Activated naive CD8-positive, alpha-beta T cell treated with anti-CD3 and anti-CD28 coated beads, Interleukin-2, amount 50 U/mL, for 16 hours (primary cell): ENCODE measurements at places on chromosomes 11 and 22.
A peak's percentile ranks its signal among the peaks of the same experiment; 100 is the strongest.

GRCh38 chr11:125345421-125346178 lies 150.5 kb downstream of the FEZ1 start:
- no peak for DNase-seq

GRCh38 chr22:40001800-40002577 lies 7.2 kb downstream of the FAM83F start:
- no peak for DNase-seq

DNA sequence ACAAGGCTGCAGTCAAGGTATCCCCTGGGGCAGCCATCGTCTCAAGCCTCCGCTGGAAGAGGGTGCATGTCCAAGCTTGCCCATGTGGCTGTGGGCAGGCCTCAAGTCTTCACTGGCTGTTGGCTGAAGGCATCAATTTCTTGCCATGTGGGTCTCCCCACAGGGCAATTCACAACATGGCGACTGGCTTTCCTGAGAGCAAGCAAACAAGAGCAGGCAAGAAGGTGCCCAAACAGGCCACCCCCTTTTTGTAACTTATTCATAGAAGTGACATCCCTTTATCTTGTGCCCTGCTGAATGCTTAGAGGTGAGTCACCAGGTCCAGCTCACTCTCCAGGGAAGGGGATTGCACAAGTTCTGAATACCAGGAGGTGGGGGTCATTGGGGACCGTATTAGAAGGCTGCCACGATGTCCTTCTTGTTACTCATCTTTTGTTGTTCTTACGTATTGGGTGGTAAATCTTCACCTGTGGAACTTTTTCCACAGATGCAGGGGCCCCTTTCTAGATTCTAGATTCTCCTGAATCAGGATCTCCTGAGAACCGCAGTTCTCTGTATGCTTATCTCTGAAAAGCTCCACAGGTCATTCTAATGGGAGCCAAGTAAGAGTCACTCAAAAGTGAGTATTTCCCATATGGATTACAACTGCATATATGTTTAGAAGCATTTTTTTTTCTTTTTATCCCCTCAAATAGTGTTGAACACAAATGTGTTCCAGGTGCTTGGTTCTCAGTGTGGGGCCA lies 44.2 kb upstream of the MICAL2 start:
- no peak for DNase-seq

GRCh38 chr22:39239561-39240423 lies 5.0 kb downstream of the PDGFB start:
- no peak for DNase-seq

GRCh38 chr22:26552466-26552865 lies 37.5 kb downstream of the TPST2 start:
- no peak for DNase-seq

DNA sequence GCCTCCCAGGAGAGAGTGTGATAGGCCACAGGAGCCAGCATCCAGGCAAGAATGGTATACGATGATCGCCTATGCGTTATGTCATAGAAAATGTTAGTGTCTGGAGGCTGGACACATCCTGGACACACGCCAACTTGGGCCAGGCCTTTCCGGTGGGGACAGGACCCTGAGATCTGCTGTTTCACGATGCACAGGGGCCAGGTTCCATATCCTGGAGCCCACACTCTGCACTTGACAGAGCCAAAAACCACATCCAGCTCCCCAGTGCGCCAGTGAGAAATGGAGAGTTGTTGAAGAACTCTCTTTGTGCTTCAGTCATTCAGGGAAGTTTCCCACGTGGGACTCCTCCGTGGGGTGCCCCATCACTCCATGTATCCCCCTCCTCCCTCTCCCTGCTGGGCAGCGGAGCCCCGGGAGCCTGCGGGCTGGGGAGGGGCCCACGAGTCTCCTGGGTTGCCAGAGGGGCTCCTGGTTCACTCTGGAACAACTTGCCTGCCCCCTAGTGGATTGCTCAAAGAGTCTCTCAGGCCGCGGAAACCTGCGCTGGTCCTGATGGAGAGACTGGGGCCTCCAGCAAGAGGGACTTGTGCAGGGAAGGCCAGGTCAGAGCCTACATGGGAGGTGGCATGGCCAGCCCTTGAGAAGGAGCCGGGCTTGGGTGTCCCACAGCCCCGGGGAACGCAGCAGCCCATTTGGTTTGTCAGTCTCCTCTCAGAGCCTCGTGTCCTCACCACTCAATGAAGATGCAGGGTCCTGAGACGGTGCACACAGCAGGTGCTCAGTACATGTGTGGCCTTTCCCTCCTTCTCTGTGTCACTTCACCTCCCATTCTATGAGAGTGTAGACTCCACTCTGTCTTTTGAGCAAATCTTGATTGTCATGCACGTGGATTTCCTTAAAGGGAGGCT lies 10.2 kb upstream of the LRRC32 start:
- peak; percentile 39 for DNase-seq
